ENCODE measurements at places on chromosomes 5 and 9.

DNA sequence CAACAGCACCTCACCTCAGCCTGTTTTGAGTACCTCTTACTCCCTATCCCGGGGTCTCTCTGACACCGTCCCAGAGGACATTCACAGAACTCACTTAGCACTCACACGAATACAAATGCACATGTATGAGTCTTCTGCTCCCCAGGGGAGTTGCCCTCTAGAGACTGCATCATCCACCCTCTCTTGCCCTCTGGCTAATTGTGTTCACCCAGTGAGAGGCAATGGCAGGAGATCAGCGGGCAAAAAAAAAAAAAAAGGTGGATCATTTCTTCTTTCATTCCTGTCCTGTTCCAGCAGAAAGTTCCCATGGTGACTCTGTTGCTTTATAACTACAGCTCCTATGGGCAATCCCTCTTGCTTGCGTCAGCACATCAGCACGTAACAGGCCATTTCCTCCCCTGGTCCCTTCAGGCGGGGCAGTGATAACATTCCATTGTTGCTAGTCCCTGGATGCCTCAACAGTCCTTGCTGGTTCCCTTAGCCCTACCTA lies 23.5 kb upstream of the SNX2 start:
- DNase-seq, result no peak

DNA sequence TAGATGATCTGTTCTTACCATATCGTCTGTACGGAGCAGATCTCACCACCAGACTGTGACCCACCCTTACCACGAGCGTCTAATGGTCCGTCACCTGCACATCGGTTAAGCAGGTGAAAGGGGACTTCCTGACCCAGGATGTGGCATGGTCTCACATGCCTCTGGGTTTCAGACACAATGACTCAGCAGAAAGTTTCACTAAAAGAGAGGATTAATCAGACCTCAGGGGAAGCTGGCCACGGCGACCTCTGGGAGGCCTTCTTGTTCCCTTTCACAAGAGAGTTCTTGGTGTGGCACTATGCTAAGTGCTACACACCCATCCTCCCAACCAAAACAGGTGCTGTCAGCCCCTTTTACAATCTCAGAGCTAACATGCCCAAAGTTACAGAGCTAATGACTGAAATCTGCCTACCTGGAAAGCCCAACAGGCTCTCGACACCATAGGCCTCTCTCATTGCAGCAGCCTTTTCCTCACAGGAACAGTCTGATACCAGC lies 41.6 kb downstream of the ADAMTS12 start:
- DNase-seq, result no peak

- DNase-seq, result no peak
Measured at GRCh38 chr5:67149951-67150523, 46.6 kb downstream of the CD180 start.

- peak; percentile 35 for DNase-seq
Measured at GRCh38 chr5:146878476-146879172, at the start of gene PPP2R2B. TSS of gene PPP2R2B (minus strand) at chr5:146878757.

DNA sequence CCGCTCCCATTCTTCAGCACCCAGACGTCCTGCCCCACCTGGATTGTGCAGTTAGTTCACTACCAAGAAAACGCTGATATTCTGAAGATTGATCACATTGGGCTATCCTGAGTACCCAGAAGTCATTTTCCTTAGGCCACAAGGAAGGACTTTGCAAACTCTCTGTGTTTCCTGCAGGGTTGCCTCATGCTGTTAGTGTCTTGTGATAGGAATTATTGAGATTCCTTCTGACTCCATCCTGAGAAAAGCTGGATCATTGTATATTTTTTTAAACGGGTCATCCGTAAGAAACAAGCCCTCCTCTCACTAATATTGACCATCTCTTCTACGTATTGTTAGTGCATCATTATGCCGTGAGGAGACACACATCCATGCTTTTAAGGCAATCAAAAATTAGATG lies 96.0 kb upstream of the DAPK1 start:
- DNase-seq, result no peak

- no peak for DNase-seq
Measured at GRCh38 chr5:124631874-124632550, 114.4 kb downstream of the ZNF608 start.

- DNase-seq, result no peak
Measured at GRCh38 chr5:90866333-90866732, 307.7 kb downstream of the ADGRV1 start.
